ENCODE measurements at places on chromosomes 1 and 21.

DNA sequence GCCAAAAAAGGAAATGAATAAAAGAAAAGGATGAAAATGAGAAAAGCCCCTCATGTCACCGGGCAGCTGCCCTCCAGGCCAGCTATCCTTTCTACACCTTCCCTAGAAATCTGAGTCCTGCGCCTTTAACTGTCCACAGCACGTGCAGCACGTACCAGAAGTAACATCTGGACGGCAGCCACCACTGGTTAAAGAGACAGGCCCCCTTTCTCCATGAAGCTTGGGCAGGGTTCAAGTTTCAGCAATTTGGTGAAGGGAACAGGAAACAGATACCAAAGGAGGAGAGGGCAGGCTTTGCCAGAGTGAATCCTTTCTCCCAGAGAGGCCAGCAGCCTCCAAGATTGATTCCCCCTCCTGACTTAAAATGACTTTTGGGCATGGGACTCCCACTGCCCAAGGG is 3.6 kb upstream of the KIAA2013 start:
- DNase-seq, result no peak

DNA sequence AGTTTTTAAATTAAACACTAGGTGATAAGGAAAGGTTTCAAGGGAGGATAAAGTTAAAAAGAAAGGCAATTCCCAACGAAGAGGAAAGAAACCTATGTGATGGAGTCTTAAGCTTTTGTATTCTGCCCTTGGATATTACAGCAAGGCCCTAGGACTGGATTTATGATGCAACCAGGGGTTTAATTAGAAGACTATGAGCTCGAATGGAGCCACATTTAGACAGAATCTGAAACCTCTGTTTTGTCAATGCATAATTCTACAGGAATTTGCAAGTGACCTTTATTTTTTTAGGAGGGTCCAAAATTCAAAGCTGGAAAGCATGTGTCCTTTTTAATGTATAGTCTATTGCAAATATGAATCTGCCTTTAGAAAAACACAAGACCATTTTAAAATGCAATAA is 37.9 kb downstream of the TGFB2 start:
- DNase-seq, result no peak

DNA sequence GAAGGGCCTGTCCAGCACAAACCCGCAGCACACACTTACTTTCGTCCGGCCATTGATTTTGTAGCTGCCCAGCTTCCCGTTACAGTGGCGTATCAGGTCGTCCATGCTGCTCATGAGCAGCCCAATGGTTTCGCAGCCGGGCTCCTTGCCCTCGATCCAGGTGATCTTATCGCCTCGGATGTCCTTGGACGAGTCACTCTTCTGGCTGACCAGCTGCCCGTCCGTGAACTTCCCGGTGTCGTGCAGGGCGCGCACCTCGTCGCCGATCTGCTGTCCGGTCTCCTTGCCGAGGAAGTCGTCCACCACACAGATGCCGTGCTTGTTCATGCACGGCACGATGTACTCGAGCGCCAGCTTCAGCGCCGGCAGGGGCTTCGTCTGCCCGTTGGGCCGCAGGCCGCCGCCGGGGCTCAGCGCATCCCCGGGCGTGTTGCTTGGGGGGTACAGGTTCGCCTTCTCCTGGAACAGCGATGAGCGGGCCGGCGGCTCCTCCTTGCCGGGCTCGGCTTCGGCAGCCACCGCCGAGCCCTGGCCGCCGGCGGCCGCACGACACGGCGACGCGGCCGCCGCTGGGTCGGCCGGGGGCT is 1.0 kb downstream of the EGLN1 start:
- peak; percentile 40 for DNase-seq

- DNase-seq, result no peak
Observed at GRCh38 chr21:42474043-42474831, 21.8 kb downstream of the RSPH1 start.

- DNase-seq, result no peak
Observed at GRCh38 chr21:15520811-15521643, 208.8 kb upstream of the USP25 start.

DNA sequence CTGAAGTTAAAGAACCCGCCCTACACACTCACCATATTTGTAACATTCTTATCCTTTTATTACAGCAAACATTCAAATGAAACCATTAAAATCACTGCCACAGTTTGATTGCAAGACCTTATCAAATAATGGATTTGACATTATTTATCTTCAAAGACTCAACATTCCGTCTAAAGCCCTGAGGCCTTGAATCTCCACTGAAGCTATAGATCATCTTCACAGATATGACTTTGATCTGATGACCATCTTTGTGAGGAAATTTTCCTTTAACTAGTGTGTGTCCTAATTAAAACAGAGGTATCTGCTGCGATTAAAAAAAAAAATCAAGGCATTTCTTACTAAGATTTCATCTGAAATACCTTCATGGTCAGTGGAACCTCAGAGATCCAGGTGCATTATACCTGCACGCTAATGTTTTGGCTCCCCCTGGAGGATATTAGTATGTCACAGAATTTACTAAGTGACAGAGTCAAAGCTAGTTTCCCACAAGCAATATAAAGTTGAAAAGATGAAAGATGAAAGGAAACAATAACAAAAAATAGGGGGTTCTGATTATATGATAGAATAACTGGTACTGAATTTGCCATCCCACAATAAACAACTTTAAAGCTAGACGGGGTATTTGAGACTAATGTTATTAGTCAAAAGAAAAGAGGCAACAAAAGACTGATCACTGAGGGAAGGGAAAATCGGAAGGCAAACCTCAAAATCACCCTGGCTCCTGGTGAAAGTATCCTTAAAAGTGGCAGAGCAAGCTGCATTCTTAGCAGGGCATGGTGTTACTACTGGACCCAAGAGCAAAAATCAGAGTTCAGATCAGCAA is 923.4 kb downstream of the NCAM2 start:
- DNase-seq, result no peak
